Sciatic nerve (tissue), 2 donors: ENCODE measurements at places on chromosomes 1 and 21.

DNA sequence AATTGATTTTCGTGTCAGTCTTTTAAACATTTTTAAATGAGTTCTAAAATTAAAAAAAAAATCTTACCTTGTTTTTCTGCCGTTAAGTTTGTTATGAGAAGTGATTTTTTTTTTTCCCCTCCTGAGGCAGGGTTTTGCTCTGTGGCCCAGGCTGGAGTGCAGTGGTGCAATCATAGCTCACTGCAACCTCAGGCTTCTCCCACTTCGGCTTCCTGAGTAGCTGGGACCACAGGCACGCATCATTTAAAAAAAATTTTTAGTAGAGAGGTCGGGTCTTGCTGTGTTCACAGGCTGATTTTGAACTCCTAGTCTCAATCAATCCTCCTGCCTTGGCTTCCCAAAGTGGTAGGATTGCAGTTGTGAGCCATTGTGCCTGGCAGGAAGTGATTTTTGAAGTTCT is 41.1 kb downstream of the MTR start:
- no peak for DNase-seq

DNA sequence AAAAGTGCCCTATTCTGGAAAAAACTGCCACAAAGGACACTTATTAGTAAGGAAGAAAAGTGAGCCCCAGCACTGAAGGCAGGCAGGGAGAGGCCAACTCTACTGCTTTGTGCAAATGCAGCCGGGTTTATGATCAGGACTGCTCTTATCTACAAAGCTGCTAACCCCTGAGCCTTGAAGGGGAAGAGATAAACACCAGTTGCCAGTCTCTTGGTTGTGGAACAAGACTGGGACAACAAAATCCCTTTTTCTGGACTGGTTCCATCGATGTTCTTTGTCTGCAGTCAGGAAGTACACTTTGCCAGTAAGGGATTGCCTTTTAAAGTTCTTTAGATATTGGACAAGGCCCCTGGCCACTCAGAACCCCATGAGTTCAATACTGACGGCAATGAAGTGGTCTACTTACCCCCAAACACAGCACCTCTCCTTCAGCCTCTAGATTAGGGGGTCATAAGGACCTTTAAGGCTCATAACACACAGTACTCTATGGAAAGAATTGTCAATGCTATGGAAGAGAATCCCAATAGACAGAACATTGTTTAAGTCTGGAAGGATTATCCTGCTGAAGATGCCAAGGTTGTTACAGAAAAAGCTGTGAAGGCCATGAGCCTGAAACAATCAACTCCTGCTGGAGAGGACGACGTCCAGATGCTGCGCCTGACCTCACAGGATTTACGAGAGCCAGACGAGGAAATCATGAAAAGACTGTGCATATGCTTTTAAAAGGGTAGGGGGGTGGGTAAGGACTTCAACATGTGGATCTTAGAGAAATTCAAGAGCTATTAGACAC is 43.6 kb downstream of the GNB1 start:
- no peak for DNase-seq

- no peak for DNase-seq
Observed at GRCh38 chr1:176178316-176178715, 28.8 kb downstream of the COP1 start.

DNA sequence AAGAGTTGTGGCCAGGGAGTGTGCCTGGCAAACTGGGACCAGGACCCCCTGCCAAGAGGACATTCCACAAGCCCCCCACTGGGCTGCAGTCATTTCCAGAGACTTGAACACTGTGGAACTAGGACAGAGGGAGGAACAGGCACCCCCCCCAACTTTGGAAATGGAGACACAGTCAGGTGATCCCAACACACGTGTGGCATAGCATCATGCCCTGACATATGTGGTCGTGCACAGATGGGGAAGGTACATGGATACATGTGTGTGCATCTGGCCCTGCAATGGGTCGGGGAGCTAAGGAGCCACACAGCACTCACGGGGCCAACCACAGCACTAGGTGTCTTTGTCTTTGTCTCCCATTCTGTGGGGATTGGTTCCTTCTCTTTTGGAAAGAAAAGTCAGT is 6.6 kb upstream of the TFF3 start:
- DNase-seq, result no peak

DNA sequence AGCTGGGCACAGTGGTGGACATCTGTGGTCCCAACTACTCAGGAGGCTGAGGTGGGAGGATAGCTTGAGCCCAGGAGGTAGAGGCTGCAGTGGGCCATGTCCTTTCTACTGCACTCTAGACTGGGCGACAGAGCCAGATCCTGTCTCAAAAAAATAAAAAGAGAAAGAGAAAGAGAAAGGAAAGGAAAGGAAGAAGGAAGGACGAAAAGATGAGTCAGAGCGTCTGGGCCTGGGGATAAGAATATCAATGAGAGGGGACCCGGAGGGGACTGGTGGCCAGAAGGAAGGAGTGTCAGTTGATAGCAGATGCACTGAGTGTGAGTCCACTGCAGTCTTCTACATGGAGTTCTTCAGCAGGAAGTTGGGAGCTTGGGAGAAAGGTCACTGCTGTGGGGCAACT is 75.6 kb downstream of the SYT6 start:
- no peak for DNase-seq

DNA sequence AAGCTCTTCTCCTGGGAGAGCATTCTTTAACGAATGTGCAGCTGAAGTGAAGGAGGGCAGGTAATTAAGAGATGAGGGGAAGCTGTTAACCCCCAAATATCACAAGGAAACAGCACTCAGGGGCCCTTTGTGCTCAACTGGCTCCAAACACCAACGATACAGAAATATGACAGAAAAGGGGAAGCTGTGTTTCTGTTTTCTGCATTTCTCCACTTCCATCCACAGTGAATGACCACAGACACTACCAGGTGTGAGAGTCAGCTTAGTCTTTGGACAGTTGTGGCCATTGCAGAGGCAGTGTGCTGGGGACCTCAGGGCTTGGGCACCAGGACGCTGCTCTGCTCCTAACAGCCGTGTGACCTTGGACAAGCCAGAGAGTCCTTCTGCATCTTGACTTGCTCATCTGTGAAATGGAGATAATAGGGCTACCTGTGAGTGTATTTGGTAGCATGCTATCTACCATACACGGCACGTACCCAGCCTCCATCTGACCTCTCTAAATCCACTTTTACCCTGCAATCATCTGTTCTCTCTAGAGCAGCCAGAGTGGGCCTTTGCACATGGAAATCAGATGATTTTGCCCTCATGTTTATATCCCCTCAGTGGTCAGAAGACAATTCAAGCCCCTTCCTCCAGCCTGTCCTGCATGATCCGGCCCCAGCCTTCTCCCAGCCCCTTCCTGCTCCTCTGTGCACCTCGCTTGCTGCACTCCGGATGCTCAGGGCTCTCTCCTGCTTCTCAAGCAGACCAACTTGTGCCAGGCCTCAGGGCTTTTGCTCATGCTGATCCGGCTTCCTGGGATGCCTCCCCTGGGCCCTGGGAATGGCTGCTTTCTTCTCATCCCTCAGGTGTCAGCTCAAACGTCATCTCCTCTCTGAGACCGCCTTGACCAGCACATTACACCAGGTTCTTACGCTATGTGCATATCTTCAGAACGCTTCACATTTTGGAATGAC is 4.7 kb upstream of the TINAGL1 start:
- DNase-seq, result peak; percentile 41

DNA sequence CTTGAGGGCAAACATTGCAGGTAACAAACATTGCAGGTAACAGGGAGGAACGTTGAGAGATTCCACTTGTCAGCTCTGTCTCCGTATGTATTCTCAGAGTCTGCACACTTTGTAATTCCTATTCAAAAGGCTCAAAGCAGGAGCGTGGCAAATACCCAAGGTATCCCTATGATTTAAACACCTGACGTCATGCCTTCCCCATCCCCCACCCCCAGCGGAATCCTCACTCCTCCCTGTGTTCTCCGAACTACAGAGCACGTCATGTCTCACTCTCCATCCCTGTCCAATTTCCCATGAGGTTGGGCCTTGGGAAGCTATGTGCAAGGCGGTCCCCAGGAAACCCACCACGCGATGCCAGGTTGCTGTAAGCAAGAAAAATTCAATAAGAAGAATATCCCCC is 2.8 kb upstream of the LRRC38 start:
- no peak for DNase-seq

GRCh38 chr1:214640431-214641213 is 37.6 kb downstream of the CENPF start:
- DNase-seq, result no peak

- no peak for DNase-seq
Observed at GRCh38 chr21:38936240-38936639, 130.5 kb downstream of the ETS2 start.
